ENCODE measurements at places on chromosomes 13 and 19.

DNA sequence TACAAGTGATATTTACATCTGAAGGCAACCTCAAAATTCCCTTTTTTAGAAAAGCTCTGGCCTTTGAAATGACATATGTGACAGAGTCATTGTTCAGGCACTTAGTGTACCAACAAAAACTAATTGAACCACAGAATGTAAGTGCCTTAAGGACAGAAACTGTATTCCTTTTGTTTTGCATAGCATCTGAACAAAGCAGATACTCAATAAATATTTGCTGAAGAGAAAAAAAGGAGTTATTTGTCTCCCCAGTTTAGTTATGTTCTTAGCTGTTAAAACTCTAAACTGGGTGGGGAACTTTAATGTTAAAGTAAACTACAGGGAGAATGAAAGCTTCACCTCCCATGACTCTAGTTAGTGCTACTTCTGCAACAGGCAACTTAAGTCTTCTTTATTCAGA is 56.8 kb upstream of the KLF5 start:
- no peak for DNase-seq

- no peak for DNase-seq
Observed at GRCh38 chr13:41546372-41547190, 89.2 kb downstream of the RGCC start.

DNA sequence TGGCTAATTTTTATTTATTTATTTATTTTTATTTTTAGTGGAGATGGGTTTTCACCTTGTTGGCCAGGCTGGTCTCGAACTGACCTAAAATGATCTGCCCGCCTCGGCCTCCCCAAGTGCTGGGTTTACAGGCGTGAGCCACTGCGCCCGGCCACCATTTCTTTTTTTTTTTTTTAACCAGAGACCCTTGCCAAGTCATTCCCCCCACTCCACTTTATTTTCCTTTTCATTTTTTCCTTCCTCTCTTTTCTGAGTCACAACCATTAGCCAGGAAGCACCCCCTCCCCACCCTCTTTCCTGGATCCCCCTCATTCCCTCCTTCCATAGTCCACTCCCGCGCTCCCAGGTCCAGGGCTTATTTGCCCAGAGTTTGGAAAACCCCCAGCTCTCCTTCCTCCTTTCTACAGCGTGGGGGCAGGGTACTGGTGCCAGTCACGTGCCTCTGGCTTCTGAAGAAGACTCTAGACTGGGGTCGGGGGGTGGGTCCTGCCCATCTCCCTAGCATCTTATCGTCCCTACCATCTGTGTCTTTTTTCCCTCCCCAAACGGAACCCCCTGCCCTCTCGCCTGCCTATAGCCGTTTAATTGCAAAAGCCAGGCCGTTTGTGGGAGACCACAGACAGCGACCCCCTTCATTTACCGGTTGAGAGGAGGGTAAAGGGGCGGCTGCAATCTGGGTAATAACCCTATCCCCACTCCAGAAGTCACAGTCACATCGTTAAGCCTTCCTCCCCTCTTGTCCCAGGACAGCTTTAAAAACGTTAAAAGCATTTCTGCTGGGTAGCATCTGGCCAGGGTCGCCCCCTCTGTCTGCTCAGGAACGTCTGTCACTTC is 1.1 kb upstream of the CALR start:
- DNase-seq = no peak

DNA sequence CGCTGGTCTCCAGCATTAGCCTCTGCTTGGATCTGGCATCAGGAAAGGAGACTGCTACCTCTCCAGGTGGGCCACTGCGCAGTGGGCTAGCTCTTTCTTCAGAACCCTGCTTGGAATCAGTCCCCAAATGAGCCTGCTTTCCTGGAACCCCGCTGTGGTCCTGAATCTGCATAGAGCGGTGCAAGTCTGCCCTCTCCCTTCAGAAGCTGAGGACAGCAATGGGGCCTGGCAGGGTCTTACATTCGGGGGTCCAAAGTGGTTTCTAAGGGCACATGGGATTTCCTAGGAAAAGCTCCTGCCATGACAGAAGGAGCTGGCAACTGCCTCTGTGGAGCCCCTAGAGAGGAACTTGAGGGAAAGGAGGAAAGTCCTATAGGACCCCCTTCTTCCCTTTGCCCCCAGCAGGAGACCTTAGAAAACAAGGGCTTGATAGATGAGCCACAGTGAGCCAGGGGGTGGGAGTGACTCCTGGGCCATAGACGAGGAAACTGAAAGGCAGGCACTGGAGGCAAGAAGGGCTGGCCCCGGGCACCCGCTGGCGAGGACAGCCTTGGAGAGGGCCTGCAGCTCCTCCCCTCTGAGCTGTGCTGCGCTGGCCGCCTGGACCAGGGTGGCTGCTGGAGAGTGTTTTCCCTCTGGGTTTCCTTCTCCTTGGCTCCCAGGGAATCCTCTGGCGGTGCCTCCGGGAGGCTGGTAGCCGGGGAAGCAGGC is 1.4 kb upstream of the VSTM2B start:
- DNase-seq = no peak

- no peak for DNase-seq
Observed at GRCh38 chr13:33228648-33229445, 56.7 kb downstream of the STARD13 start.

- peak; percentile 28 for DNase-seq
Observed at GRCh38 chr19:58059003-58059670, at the start of gene ZNF135. Gene ZNF135 (plus strand): TSS chr19:58059282. CDS start chr19:58060003, 721 bp downstream.

- DNase-seq = no peak
Observed at GRCh38 chr19:3881272-3882040, 971 bp downstream of the ATCAY start.

DNA sequence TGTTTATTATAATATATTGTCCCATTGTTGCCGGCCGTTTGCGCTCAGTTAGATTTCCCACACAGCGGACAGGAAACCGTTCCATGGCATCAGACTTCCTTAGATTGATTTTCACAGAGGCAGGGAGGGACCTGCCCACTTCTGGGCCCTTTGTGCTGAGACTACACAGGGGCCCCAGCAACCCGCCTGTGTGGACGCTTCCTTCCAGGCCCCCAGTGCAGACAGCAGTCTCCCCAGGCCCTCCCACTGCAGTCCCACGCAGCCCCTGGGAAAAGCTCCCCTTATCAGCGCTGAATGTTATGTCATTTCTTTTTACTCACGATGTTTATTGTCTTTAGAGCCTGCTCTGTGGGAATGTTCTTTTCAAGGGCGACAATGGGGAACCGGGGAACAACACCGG is 351.7 kb upstream of the ARGLU1 start:
- DNase-seq = no peak

GRCh38 chr19:16136185-16136999 is 7.1 kb upstream of the HSH2D start:
- no peak for DNase-seq

DNA sequence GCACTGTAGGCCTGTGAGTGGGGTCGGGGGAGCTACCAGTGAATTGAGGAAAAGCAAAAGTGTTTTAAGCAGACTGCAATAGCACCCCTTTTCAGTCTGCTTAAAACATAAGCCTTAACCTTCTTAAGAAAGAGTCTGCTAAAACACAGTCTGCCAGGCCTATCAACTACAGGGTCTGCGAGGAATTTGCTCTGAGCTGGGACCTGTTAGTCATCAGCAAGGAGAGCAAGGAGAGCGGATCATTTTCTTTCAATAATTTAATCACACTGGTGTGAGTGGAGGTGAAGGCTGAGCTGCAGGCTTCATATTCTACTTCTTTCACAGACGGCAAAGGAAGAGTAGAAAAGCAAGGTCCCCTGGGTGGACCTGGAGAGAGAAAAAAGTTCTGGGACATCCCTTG is 342.7 kb downstream of the ENOX1 start:
- DNase-seq = no peak

DNA sequence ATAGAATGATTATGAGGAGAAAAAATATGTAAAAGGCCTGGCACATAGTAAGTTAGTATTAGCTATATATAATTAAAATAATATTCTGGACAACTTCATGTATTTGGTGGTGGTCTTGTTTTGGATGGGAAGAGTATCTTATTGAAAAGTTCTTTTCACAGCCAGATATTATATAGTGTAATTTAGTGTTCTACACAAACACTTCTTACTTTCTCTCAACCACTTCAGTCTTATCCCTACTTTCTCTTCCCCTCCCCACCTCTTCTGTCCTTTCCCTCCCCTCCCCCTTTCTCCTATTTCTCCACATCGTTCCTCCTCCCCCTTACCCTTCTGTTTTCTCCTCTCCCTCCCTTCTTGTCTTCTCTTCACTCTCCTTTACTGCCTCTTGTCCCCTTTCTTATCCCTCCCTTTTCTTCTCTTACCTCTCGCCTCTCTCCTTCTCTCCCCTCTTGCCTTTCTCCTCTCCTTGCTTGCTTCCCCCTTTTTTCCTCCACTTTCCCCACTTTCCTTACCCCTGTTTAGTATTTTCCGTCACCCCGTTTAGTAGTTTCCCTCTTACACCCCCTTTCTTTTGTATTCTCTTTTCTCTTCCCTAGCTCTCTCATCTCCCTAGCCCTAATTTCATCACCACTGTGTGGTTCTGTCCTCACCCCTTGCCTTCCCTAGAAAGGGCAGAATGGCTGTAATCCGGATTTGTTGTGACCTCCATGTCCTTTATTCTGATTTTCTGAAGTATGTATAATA is 107.2 kb upstream of the MLNR start:
- no peak for DNase-seq

GRCh38 chr19:17327654-17328516 is 6.8 kb downstream of the ANO8 start:
- DNase-seq = no peak

- no peak for DNase-seq
Observed at GRCh38 chr13:43390619-43391018, 367.2 kb downstream of the DNAJC15 start.

DNA sequence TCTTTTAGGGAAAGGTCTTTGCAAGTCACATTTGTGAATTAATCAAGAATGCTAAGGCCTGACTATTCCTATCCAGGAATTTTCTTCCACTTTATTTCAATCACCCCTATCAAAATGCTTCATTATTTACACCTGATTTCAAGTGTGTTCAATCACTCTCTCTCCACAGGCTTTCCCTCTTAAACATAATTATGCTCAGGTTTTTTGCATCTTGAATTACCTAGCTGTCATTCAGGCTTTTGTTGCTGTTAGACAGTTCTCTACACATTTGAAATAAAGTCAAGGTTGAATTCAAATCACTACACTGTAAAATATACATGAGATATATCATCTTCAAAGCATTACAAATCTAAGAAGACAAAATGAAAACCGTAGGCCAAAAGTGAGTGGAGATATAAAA is 941.3 kb upstream of the SLITRK1 start:
- DNase-seq = no peak

DNA sequence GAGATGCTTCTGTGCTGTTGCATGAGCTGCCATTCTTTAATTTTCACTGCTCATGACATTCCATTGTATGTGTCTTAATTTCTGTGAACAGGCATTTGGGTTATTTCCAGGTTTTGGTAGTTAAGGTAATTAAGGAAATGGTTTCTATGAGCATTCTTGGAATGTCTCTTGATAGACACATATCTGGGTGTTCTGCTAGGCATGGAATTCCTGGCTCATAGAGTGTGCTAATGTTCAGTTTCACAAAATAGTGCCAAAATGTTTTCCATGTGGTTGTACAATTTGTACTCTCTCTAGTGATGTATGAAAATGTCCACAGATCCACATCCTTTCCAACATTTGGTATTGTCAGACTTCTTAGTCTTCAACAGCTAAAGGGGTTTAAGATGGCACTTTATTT is 680.9 kb upstream of the SGCG start:
- no peak for DNase-seq

DNA sequence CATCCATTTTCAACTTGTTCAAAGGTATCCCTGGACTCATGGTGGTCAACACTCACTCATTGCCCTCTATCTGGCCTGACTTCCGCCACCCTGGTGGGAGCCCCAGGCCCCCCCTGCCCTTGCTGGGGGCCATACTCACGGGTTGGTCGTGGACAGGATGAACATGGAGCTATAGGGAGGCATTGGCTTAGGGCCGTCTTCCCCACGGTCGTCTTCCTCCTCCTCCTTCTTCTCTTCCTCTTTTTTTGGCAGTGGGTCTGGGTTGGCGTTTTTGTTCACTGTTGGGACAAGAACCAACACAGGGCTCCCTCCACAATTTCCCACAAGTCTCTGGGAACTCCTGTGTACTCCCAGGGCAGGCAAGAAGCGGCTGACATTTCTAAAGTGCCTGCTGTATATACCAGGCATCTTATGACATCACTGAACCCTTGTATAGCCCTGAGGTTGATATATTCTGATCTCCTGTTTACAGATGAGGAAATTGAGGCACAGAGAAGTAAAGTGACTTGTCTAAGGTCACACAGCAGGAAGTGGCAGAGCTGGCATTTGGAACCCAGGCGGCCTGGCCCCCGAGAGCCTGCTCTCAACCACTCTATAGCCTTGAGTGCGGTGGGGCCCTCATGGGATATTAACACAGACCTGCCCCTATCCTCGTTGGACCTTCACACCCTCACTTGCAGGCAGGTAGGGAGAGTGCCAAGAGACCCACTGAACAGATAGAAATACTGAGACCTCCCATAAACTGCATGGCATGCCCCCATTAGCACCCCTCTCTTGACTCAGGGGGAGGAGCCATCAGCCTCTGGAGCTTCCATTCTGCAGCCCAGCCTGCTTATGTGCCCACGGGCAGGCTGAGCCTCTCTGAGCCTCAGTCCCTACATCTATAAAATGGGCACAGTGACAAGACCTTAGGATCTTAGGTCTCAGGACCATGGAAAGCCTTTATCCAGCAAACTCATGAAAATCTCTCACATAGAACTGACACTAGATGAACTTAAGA is 135.0 kb downstream of the IER2 start:
- DNase-seq = no peak

GRCh38 chr13:31101472-31102170 is 60.1 kb downstream of the HSPH1 start:
- no peak for DNase-seq

- DNase-seq = no peak
Observed at GRCh38 chr13:107348925-107349324, 781.0 kb upstream of the ARGLU1 start.

- peak; percentile 30 for DNase-seq
Observed at GRCh38 chr19:41882568-41883462, at the start of gene ARHGEF1. Gene ARHGEF1 (plus strand): TSS chr19:41883184. CDS start chr19:41888083, 4,899 bp downstream.
